ENCODE measurements at places on chromosomes 1 and 21.

DNA sequence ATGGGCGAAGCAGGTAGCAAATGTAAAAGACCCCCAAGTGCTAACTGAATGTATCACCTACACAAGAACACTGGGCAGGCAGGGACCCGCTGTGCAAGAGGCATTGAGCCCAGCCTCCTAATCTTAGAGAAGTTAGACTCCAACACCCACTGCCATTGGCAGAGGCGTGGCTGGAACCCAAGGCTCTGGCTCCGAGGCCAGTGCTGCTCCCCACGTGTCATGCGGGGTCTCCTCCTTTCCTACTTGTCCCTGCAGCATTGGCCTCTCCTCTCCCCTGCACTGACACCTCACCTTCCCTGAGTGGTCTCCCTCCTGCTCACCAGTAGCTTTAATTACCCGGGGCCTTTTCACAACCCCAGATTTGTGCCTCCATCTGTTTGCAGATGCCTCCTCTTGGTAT lies 107.0 kb downstream of the GALNT2 start:
- DNase-seq: no peak

GRCh38 chr1:79638382-79638781 lies 631.9 kb upstream of the ADGRL4 start:
- no peak for DNase-seq

- DNase-seq: no peak
Observed at GRCh38 chr1:176741181-176741580, 278.2 kb downstream of the PAPPA2 start.

DNA sequence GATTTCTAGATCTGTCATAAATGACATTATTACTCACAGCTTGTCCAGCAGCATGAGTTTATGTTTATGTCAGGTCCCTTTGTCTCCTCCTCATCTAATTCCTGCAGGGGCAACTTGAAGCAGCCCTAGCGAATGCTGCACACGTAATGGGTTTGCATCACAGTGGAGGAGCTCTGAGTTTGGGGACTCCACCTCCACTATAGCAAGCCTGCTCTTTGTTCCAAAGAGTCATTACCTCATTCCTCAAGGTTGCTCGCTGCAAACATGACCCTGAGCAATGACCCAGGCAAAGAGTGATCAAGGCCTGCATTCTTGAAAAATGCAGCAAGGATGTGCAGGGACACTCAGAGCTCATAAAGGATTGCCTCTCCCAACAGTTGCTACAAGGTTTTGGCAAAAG lies 261.9 kb downstream of the HHIPL2 start:
- DNase-seq: no peak

- no peak for DNase-seq
Observed at GRCh38 chr1:152907686-152908601, at the start of gene IVL. TSS of gene IVL (plus strand) at chr1:152908546. CDS start at chr1:152909798, 1,252 bp downstream.

- DNase-seq: no peak
Observed at GRCh38 chr1:113983826-113984225, 4.6 kb downstream of the OLFML3 start.
